ENCODE measurements at places on chromosomes 11 and 22.

DNA sequence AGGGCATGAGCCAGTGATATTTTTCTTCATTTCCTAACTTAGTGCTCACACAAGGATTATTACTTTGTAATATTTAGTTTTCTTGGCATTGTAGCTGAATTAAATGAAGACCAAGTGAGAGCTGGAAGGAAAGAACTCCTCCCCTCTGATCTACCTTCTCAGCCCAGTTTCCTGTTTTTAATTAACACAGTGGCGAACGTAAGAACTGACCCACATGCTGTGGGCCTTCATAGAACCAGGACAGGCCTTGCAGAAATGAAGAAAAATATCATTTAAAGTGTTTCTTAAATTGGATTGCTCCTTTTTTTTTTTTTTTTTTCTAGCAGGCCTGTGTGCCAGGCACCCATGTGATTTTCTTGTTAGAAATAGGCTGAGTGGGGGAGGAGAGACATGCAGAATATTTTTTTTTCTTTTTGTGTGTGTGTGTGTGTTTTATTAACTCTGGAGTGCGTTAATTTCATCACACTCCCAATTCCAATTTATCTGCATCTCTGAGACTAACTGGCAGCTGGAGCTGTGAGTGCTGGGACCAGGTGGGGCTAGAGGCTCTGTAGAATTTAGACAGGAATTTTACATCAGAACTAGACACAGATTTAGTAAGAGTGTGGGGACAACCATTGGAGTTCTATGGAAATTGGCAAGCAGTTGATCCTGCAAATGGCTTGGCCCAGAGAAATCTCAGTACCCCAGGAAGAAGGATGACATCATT lies 320.5 kb downstream of the DDX10 start:
- no peak for DNase-seq

DNA sequence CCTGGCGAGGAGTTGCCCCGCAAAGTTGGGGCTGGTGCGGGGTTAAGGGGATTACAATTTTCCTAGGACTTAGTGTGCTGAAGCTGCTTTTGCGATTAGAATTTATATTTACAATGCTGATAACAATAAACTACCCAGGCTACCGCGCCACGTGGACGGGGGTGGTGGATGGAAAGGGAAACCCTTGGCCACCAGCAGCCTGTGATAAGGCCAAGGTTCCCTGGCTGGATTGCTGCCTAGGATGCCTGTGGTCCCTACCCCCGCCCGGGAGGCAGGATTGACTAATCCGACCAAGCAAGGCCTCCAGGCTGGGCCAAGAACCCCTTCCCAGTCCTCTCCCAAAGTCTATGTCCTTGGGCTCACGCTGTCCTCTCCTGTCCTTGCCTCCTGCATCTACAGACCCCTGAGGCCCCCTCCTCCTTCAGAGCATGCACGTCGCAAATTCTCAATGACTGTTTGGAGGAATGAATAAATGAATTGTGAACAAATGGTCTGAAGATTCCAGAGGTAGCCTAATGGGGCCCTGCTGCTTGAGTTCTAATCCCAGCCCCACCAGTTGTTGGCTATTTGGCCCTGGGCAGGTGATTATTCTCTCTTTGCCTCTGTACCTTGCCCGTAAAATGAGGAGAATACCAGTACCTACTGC lies 7.6 kb upstream of the CHKA start:
- DNase-seq, result no peak

DNA sequence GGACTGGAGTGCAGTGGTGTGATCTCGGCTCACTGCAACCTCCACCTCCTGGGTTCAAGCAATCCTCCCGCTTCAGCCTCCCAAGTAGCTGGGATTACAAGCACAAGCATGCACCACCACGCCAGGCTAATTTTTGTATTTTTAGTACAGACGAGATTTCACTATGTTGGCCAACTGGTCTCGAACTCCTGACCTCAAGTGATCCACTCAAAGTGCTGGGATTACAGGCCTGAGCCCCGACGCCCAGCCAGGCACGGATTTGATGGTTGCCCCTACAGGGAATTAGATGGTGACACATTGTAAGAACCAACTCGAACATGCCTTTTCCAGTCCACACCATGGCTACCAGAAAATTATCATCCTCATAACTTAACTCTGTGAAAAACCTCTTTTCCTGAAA lies 26.8 kb upstream of the RTL6 start:
- DNase-seq, result no peak

- DNase-seq, result no peak
Observed at GRCh38 chr11:55607545-55607944, at the start of gene OR4C11. TSS of gene OR4C11 (minus strand) at chr11:55607645. CDS start at chr11:55604373, 3,272 bp downstream.

DNA sequence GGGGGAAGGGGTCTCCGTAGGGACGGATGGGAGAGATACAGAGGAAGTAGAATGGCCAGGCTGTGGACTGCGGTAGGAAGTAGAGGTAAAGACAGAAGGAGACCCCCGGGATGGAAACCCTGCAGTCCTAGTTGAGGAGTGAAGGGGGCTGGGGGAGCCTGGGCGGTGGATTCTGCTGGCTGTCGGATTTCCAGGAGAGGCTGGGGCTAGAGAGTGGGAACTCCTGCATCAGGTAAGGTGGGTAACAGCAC lies 727 bp upstream of the SCARF2 start:
- no peak for DNase-seq

GRCh38 chr11:97685695-97686094 lies 1295.9 kb downstream of the JRKL start:
- no peak for DNase-seq

DNA sequence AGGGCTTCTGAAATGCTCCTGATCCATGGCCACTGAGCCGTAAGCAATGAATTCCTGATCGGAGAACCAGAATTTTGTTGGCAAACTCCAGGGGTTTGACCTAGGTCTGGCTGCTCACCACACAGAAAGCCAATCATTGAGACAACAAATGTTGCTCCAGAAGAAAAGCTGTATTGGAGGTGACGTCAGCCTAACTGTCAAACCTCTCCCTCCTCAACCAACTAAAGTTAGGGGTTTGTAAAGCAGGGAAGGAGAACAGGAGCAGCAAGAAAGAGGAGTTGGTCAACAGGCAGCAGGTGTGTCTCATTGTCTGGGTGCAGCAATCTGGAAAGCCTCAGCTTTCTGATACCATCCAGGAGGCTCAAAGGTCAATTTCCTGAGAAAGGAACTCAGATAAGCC lies 133.7 kb upstream of the SEZ6L start:
- no peak for DNase-seq

DNA sequence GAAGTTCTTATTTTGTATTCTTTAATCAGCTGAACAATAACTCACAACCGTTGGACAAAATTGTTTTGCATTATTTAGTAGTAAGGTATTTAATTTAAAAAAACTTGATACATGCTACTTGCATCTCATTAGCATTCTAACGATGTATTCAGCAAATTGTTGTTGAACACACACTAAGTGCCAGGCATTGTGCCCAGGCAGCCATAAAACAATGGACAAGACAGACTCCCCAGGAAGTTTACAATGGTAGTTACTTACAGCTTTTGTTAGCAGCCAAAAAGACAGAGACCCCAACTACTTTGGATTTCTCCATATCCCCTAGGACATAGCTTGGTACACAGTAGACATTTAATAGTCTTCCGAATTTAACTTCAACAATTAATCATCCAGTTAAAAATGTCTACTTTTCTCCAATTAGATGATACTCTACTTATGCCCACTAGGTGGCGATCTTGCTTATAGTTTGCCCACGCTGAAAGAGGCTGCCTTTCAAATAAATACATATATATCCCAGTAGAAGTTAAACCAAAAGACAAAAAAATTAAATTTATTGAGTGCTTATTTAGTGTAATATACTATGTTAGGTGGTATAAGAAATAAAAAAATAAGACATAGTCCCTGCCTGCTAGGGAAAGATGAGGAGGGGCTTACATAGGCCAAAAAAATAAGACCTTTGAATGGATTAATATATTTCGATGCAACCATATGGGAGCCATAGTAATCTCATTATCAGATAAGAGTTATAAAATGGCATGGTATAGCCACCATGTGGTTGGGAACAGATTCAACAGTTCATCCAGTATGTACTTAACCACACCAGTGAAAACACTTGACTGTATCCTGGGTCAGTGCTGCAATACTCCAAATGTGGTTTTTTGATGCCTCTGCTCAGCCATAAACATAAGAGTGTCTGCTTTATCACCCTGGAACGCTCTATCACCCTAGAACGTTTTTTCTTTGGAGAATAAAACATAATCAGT lies 2.0 kb upstream of the FJX1 start:
- DNase-seq, result peak; percentile 51

GRCh38 chr11:37407461-37407860 lies 809.4 kb upstream of the RAG2 start:
- DNase-seq, result no peak

DNA sequence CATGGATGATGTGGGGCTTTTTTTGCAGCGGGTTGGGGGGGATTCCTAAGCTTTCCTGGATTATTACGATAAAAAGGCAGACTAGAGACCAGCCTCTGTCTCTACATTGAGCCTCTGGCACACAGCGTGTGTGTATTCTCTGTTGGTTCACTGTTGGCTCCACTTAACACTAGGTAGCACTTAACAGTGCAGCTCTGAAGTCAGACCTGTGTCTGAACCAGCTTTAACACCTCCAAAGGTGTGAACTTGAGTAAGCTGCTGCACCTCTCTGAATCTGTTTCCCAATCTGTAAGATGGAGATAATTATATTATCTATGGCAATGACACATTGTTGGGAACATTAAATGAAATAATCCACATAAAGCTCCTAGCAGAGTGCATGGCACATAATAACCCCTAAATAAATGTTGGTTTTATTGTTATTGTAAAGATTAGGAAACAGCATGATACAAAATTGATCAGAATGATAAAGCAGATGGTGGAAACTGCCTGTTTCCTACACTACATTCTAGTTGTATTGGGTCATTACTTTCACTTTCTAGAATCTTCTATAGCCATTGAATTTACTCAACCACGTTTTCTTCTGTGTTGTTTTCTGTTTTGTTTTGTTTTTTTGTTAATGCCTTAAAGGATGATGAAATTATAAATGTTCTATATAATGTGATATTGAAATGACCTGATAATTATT lies 108.4 kb downstream of the ARL14EP start:
- no peak for DNase-seq

DNA sequence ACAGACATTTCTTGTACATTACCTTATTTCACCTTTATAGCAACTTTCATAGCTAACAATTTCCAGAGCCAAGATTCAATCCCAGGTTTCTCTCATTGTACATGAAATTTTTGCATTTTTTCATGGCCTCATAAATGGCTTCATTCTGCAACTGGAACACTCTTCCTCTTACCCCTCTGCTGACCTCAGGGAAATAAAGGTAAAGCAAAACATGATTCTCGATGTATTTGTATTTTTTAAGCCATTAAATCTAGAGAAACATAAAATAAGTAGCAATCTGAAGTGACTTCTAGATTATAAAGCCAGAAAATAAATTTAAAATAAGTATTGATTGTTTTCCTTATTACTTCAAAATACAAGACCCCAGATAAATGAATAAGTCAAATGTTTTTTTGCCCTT lies at the start of gene OR5T2:
OR5T2 (minus strand) TSS at position 101 of the 400 bp plus-strand sequence. CDS start 1,193 bp downstream, outside the sequence.
- DNase-seq, result no peak

- DNase-seq, result no peak
Observed at GRCh38 chr11:128711136-128711535, 17.3 kb downstream of the FLI1 start.

DNA sequence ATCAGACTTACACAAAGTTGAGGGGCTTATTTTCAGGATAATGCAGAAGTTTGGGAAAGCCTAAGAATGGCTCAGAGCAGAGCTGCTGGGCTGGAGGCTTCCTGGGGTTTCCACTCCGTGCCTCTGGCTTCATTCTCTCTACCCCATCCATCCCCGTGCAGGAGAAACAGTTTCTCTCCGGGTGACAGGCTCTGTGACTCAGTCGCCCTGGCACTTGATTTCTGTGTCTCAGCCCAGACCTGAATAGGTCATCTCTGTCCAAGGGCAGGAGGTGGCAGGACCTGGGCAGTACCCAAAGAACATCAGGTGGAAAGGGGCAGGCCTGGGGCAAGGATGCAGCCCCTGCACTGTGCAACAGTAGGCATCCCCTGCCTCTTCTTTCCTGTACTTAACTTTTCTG lies 38.4 kb upstream of the RTL6 start:
- DNase-seq, result no peak

- no peak for DNase-seq
Observed at GRCh38 chr11:8086001-8086479, 5.0 kb downstream of the TUB start.

- no peak for DNase-seq
Observed at GRCh38 chr11:36218283-36218921, 70.8 kb downstream of the COMMD9 start.

DNA sequence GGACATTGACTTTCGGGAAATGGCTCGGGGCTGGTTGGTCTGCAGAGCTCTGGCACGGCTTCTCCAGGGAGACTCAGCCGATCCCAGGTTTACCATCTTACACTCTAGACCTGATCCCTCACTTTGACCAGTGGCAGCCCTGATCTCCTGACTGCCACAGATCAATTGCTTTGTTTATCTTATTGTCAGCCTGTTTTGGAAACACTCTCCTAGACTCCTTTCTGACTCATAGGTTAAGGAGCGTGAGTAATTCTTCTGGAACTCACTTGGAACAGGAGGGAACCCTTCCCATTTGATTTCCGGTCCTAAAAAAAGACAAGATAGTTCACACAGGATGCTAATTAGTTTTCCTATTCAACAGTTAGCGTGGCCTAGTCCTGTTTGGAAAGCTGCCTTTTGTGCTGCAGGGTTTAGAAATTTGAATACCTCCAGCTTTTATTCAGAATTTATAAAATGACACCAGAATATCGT lies 16.0 kb upstream of the BMAL1 start:
- DNase-seq, result no peak

DNA sequence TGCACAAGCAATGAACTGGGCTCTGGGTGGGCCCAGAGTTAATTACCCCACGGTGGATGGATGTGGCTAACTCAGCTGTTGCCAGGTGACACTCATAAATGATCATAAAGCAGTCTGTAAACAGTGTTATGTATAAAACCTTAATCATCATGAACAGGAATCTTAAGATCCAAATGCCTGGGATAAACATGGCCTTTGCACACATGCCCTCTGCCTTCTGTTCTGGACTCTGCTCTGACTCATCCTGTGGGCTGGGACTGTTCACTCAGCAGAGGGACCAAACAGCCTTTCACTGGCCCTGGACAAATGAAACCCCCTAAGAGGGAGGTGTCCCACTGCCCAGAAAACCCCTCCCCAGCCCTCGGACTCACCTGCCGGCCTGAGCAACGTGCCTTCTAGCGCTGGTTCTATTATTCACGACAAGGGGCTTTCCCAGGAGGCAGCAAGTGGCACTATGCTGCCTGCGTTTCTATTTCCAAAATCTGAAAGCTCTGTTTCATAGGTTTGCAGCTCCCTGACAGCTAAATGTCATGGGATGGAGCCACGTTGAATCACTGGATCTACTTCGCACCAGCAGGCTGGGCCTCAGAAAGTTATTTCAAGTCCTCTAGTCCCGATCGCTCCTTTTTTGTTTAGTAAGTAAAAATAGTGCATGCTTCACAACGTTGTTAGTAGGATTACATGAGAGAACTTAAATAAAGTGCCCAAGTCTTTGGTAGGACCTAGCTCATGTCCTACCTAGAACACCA lies 53.0 kb downstream of the LARGE1 start:
- no peak for DNase-seq

- no peak for DNase-seq
Observed at GRCh38 chr11:134659882-134660281, 247.8 kb upstream of the B3GAT1 start.

Measured in SHP77 treated with DMSO at 0.1 percent for 48 hours (cell line).